ENCODE measurements at places on chromosomes 5 and 9. TPM values are rescaled to one million over a fixed set of nuclear protein-coding genes. Genes with fewer than 3 reads are reported as not detected.

DELE1 gene
- 58.6 TPM for total RNA-seq

TLR4 gene
- total RNA-seq: 0.43 TPM

C5orf58 gene
- total RNA-seq: not detected

TMC1 gene
- 0.79 TPM for total RNA-seq

OTP gene
- not detected for total RNA-seq

NEURL1B gene
- total RNA-seq: 0.79 TPM

SIT1 gene
- not detected for total RNA-seq

SPINK4 gene
- not detected for total RNA-seq

RETREG1 gene
- 15.7 TPM for total RNA-seq

SCGB3A2 gene
- total RNA-seq: not detected
